ENCODE measurements at places on chromosomes 3 and 15.

GRCh38 chr3:9399746-9400145, 2.3 kb downstream of the SETD5 start:
- no peak for DNase-seq

GRCh38 chr3:25663347-25663868, 1.3 kb downstream of the TOP2B start:
- peak; percentile 19 for DNase-seq

GRCh38 chr3:151856118-151856517, 17.3 kb upstream of the SUCNR1 start:
- no peak for DNase-seq

DNA sequence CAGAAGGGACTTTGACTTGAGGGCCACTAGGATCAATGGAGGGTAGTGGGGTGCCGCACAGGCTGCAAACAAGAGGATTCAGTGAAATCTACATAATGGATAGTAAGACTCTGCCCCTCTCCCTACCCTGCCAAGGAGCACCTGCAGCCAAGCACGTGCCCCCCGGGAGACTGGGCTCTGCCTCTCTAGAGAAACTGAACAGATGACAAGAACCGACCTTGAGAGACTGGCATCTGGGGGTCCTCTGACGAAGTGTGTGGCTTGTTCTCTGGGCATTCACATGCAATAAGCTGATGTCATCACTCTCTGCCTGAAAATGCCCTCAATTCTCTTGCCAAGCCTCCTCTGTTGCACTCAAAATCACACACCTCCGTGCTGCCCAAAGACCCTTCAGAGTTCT, 132.3 kb downstream of the FAM43A start:
- no peak for DNase-seq

GRCh38 chr3:22045882-22046281, 294.9 kb upstream of the ZNF385D start:
- no peak for DNase-seq

GRCh38 chr15:38479756-38480155, 25.8 kb downstream of the FAM98B start:
- no peak for DNase-seq

DNA sequence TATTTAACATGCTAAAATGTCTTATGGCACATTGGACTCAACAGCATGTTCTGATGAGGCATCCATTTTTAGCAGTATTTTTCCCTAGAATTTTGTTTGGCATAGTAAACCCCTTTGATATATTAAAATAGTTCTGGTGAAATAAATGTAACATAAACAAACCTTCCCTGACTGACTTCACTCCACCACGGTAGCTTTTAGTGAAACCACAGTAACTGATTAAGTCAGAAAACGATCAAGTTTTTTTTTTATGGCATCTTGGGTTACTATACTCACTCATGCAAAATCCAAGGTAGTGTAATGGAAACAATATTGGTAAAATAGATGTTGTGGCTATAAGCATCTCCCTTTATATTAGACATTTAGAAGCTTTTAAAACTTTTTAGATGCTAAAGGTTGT, 2.8 kb downstream of the SERP1 start:
- DNase-seq, result no peak

- DNase-seq, result no peak
Observed at GRCh38 chr15:63909819-63910437, 76.2 kb upstream of the HERC1 start.

DNA sequence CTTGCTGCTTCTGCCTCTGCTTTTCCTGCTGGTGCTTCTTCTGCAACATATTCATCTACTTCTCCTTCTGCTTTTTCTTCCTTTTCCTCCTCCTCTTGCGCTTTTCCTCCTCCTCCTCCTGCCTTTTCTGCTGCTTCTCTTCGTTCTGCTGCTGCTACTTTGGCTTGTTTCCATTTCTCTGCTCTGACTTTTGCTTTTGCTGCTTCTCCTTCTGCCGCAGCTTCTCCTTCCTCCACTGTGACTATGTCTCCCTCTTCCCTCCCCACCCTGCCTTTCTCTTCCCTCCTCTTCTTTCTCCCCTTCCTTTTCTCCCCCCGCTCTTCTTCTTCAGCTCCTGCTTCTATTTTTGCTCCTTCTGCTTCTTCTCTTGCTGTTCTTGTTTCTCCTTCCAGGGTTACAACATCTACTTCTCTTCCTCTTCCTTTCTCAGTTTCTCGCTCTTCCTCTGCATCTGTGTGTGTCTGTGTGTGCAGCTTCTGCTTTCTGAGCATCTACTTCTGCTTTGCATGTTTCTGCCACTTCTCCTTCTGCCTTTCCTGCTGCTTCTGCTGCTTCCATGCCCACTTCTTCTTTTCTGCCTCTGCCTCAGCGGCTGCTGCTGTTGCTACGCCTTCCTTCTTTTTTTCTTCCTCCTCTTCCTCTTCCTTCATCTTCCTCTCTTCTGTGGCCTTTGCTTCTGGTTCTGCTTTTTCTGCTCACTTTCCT, 51.4 kb downstream of the FAM43A start:
- DNase-seq, result peak; percentile 75

- no peak for DNase-seq
Observed at GRCh38 chr3:189288348-189289235, 116.8 kb downstream of the TPRG1 start.

DNA sequence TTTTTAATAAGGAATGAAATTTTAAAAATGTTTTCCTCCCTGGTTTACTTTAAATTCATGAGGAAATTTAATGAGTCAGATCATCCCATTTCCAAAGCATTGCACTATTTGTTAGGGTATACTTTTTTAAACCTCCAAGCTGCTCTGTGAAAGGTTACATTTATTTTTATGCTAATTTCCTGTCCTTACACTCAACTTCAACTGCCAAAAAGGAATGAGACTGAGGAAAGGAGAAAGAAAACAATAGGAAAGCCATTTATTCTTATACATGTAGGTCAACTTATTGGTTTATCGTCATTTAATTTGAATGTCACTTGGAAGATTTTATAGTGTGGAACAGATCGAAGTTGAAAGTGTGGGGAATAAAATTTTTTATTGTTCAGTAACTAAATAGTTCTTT, 104.1 kb downstream of the ALCAM start:
- DNase-seq, result no peak

DNA sequence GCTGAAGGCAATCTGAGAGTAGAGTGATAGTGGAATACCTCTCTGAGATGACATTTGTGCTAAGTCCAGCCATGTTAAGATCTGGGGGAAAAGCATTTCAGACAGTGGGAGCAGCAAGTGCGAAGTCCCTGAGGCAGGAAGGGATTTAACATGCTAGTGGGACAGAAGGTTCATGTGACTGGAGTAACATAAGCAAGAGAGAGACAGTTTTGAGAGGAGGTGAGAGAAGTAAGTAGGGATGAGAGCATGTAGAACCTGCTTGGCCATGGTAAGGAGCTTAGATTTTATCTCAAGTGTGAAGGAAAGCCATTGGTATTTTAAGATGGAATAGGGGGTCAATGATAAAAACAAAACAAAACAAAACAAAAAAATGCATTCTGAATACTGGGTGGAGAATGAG, 358.6 kb upstream of the KCNH8 start:
- DNase-seq, result no peak

GRCh38 chr3:51637941-51638471, 33.0 kb upstream of the TEX264 start:
- DNase-seq, result peak; percentile 33

- DNase-seq, result no peak
Observed at GRCh38 chr3:113124256-113124830, 87.0 kb upstream of the BOC start.

DNA sequence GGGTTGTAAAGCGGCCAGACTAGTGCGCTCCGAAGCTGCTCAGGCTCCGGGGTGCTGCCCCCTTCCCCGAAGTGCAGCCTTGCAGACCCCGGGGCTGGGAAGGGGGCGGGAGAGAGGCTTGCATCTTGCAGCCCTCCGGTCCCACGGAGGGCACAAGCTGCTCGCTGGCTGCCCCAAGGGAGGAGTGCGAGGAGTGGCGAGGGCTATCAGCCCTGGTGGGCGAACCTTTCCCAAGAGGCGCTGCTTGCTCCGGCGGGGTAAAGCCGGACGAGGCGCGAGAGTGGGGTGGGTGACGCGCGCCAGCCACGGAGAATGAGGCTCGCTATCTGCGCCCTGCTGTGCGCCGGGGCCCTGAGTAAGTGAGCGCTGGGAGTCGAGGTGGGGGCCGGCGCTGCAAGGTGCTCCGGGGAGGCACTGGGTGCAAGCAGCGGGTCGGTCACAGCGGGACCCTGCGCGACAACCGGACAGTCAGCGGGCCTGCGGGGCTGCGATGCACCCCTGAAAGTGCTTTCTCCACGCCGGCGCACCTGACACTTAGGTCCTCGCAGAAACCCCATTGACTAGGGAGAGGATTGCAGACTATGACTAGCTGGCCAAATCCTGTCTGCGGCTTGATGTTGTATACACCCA, 12.7 kb upstream of the TOPBP1 start:
- DNase-seq, result no peak

- no peak for DNase-seq
Observed at GRCh38 chr3:9241956-9242355, 7.5 kb downstream of the SRGAP3 start.

- DNase-seq, result no peak
Observed at GRCh38 chr3:133477487-133477886, 77.6 kb downstream of the BFSP2 start.

DNA sequence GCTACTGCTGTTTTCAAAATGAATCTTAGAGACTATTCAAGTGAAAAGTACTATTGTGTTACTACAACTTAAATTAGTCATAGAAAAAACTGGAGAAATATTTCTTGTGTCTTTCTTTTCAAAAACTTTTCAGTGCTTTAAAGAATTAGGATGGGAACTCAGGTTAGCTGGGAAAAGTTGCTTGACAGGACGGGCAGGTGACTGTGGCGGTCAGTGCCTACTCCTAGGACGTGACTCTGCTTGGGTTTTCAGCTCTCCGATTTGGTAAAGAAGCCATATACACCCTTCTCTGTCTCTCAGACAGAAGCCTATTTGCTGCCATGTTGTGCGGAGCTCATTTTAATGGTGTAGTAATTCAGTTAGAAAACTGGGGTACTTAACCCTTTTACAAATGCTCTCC, 89.8 kb upstream of the CACNA2D3 start:
- DNase-seq, result no peak

DNA sequence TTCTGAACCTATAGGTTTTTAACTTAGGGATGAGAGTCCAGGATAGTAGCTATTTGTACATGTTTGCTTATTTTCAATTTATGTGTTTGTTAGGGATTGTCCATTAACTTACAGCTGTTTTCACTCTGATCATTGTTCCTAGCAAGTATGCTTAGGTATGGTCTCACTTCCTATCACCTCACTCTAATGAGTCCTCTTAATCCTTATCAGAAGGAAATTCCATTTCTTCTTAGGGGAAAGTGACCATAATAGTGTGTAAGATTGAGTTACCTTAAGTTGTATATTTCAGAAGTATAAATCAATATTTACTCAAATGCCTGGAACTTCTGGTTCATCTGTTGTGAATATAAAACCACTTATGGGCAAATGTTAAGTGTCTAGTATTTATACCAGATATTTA, 53.0 kb downstream of the PIAS1 start:
- DNase-seq, result no peak

GRCh38 chr3:194421-194820, 2.1 kb upstream of the CHL1 start:
- no peak for DNase-seq

DNA sequence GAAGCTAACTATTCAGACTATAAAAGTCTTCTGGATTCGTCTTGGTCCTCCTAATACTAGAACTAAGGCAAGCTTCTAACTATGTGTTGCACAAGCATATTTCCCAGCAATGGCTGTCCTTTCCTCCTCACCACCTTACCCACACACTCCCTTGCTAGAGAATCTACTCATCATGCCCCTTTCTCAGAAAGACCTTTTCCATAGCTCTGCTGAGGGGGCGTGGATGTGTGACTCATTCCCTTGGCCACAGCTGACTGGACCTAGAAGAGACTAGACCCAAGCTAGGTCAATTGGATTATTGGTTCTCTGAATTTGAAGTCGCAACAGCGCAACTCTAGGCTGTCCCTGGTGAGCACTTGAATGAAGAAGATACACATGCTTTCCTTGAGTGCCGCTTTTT, 47.1 kb downstream of the ERC2 start:
- DNase-seq, result no peak

DNA sequence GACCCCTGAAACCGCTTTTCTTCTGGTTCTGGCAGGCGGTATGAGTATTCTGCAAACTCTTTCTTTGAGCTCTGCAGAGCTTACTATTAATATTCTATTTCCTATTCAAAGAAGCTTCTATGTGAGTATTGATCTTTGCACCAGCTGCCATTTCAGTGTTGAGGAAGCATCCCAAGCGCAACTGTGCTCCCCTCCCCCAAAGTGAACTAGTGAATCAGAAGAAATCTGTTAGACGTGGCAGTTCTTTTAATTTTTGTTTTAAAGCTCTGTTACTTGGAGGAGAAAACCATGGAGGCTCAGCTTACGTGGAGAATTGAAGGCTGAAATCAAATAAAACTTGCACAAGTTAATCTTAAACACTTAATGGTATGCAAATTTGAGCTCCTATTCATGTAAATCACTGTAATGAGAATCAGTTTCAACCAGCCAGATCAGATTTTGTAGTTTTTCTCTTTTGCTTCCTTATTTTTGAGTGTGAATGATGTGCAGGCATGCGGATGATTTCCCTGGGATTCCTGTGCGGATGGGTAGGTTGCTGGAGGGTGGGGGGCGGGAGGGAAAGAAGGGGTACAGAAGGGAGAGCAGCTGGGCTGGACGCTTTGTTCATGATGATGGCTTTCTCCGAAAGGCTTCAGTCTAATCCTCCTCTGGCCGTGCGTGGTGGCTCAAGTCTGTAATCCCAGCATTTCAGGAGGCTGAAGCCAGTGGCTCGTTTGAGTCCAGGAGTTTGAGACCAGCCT, 16.1 kb upstream of the AGBL1 start:
- no peak for DNase-seq

DNA sequence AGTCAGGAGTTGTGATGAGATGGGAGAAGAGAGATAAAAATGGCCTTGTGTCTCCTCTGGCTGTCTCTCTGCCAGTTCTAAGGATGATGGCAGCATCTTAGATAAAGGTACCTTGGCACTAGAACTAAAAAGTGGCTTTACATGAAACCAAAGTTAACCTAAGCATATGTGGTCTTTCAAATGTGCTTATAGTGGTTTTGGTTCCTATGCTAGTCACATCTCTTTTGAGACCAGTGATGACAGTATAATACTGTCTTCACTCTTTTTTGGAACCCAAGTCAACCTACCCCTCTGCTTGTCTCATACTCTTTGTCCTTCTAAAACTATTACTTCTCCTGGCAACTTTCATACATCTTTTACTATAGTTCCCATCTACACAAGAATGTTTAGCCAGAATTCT, 142.2 kb upstream of the SATB1 start:
- DNase-seq, result no peak

GRCh38 chr15:89095073-89095472, 6.8 kb downstream of the ABHD2 start:
- no peak for DNase-seq

GRCh38 chr15:89662893-89663626, 7.8 kb upstream of the KIF7 start:
- DNase-seq, result no peak

DNA sequence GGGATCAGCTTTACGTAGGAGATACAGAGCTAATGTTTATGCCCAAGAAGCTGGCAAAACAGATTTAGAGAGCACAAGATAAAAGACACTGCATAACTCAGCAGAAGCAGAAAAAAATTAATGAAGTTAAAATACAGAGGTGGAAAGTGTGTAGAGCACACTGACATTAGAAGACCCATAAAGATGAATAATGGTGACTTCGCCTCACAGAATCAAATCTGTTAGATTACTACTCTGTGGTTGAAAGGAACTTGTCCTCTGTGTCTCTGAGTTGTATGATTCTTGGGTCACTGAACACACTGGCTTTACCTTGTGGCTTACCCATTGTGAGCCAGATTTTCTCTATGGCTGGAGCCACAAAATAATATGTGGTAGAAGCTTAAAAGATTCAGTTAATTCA, 224.4 kb downstream of the PLCH1 start:
- no peak for DNase-seq

Measured in CD4-positive, alpha-beta T cell treated with Interleukin-15 for 1 hour (primary cell).